NCI-H1105 treated with DMSO at 0.1 percent for 48 hours (cell line): ENCODE measurements at places on chromosomes 7 and 10.
A peak's percentile ranks its signal among the peaks of the same experiment; 100 is the strongest.

GRCh38 chr7:12692479-12693259 is 5.2 kb downstream of the ARL4A start:
- DNase-seq = no peak

- DNase-seq = no peak
These were observed 104.9 kb upstream of the ABCB5 start for GRCh38 chr7:20510573-20510900.

DNA sequence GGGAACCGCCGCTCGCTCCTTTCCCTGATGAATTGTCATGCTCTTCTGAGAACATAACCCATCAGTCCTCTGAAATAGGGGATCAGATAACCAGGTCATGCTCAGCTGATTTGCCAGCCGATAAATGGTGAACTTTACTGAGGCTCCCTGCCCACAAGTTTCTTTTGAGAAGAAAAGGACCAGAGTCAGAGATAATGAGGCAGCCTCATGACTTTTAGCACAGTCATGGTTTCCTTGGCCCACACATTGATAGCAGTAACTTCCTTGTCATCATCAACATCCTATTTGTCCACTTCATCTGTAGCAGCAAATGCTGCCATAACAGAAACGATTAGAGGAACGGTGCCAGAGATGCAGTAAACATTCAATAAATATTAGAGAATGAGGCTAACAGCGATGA is 509.0 kb downstream of the GATA3 start:
- DNase-seq = no peak

- DNase-seq = no peak
These were observed 125.3 kb downstream of the NEURL1 start for GRCh38 chr10:103618575-103619423.

DNA sequence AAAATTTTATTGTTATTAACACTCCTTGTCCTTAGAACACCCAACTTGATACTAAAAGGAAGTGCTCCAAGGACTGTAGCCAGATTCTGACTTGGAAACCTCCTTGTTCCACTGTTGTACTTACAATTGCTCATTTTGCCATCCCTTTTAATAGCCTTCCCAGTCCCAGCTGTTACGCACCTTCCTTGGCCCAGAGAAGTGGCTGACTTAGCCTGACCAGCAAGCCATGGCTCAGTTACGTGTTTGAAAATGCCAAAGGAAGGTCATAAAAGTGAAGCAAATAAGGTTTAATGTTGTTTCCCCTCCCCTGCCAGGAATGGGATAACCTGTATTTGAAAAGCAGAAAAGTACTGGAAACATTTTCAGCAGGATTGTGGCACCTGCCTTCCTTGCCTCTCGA is 3.7 kb upstream of the ANKRD1 start:
- no peak for DNase-seq

DNA sequence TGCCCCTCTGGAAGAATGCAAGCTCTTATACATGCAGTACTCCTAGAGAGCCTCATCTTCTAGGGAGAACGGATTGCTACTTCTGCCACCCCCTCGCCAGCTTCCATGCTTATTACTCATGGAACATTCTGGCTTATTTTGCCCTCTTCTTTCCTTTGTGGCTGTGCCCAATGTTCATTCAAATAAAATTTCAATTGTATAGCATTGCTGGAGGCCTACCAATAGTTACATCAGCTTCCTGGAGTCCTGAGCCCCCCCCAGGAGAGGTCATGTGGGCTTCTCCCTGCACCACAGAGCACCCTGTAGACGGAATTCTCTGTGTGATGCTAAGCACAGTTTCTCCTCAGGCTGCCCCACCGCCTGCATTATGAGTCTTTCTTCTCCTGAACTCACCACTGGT is 1094.0 kb downstream of the KCNMA1 start:
- no peak for DNase-seq

DNA sequence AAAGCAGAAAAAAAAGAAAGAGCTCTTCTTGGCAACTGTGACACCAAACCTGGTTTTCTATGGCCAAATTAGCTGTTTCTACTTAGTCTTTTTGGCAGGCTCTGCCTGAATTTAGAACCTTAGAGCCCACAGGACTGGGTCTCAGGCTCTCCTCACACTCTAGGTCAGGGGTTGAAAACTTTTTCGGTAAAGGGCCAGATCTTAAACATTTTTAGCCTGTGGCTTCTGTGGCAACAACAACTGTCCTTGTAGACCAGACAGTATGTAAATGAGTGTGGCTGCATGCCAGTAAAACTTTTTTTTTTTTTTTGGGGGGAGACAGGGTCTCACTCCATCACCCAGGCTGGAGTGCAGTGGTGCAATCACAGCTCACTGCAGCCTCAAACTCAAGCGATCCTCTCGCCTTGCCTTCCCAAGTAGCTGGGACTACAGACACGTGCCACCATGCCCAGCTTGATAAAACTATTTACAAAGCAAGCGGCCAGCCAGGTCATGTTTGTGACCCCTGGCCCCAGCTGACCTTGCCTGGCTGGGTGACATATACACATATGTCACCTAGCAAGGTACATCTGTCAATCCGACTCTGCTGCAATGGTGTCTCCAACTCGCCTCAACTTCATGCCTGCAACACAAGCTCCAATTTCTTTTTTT is 17.4 kb downstream of the KPNA7 start:
- no peak for DNase-seq

- DNase-seq = no peak
These were observed 147.0 kb upstream of the CELF2 start for GRCh38 chr10:10870523-10871241.

DNA sequence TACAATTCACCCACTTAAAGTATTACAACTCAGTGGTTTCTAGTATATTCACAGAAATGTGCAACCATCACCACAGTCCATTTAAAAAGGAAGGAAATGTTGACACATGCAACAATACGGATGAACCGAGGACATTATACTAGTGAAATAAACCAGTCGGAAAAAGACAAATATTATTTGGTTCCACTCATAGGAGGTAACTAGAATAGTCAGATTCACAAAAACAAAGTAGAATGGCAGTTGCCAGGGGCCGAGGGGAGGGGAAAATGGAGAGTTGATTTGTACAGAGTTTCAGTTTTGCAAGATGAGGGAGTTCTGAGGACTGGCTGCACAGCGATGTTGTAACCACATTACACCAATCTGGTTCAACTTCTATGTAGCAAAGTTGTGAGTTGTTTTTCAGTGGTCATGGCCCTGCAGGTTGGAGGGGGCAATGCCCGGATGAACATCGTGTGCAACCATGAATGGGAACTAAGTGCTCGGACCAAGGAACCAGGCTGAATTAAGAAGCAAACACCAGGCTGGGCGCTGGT is 17.6 kb upstream of the TNPO3 start:
- DNase-seq = no peak

GRCh38 chr10:35224045-35224740 is 97.5 kb downstream of the CREM start:
- no peak for DNase-seq

- DNase-seq = no peak
These were observed 101.1 kb downstream of the ICA1 start for GRCh38 chr7:8160779-8161345.

DNA sequence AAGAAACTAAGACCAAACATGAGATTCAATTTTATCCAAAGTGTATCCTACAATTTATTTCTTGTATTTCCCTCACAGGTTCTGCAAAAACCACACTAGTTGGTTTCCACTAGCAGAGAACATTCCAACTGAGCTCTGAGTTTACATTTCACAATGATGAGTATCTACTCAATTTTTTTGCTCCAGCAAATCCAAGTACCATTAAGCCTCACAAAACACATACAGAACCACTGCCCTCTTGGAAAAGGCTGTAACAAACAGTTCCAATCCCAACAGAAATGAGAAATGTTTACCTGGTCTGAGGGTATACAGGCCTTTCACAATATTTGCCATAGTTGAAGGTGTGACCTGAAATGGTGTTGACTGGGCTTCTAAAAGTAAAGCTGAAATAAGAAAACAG is 59.9 kb downstream of the CACUL1 start:
- DNase-seq = no peak

DNA sequence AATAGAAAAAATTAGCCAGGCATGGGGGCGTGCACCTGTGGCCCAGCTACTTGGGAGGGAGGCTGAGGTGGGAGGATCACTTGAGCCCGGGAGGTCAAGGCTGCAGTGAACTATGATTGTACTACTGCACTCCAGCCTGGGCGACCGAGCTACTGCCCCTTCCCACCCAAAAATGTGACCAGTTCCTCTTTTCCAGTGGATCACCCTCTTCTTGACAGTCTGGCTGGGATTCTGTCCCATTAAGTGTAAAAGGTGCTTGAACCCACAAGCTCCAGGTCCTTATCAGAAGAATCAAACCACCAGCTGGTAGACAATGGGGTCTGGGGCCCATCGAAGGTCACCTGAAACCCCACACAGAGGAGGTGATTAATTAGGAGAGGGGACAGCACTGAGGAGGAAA is 14.1 kb downstream of the ATXN7L1 start:
- no peak for DNase-seq

DNA sequence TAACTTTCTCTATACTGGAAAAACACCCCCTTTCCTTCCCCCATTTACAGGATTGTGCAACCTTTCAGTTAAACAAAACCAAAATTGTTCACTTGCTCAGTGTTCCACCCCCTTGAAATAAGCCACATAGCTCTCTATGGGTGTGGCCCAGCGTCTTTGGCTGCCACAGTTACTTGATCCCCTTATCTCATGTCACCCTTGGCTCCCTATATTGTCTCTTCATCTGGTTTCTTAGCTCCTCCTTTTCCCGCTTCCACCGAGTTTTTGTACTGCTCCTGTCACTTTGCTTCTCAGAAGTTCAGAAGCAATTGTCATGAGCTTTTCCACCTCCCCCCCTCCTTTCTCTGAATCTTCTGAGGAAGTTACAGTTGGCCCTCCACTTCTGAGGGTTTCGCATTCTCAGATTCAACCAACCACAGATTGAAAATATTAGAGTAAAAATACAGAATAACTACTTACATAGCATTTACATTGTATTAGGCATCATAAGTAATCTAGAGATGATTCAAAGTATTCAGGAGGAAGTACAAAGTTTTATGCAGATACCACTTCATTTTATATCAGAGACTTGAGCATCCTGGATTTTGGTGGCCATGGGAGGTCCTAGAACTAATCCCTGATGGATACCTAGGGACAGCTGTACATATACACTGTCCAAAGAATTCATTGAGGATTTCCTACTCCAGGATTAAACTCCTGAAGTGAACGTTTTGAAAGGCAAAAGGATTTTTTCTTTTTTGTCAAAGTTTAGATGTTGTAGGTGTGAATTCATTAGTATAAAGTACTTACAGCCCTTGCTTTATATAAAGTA is 60.4 kb downstream of the ADD3 start:
- DNase-seq = no peak

DNA sequence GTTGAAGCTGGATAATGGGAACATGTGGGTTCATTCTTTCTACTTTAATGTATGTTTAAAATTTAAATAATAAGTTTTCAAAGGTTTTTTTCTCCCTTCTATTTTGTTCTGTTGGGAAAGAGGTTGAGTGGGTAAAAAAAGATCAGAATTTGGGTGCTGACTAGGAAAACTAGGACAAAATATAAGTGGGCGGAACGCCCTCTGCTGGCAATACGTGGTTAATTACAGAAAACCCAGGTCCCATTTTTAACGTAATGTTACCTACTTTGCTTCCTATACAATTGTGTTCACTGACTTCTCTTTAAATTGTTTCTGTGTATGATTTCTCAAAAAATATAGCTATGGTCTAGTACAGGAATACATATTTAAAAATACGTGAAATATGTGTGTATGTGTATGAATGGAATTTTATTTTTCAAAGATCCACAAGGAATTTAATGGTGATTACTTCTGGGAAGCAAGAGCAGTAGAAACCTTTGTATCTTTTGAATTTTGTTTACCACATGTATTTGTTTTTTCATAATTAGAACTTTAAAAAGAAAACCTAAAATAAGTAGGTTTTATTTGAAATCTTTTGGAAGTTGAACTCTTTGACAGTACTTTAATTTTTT is 8.7 kb downstream of the ECD start:
- peak; percentile 6 for DNase-seq

DNA sequence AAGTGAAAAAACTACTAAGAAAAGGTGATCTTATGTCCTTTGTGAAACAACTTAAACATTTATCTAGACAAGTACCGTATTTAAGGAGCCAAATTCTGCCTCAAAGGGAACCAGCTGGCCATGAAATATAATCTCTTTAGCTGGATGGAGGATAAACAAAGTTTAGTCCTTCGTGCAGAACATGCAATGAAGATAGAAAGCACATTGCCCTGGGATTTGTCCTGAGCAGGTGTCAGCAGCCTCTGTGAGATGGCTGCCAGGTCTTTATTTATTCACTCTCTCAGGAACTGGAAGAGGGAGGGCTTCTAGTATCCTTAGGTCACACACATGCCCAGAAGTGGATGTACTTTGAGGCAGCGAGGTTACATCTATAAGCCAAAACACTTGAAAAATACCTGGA is 57.4 kb upstream of the CASD1 start:
- peak; percentile 92 for DNase-seq

DNA sequence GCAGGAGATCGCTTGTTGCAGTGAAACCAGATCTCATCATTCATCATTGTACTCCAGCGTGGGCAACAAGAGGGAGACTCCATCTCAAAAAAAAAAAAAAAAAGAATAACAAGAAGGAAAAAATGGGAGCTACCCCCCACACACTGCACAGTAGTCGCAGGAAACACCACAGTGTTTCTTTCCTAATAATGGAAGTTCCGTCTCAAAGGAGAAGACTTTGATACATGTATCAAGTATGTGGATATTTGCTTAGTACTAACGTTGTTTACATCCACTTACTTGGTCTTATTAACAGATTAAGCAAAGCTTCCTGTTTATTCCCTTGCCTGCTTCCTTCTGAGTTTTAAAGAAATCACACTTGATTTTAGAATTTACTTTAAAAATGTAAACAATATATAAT is 22.2 kb downstream of the YAE1 start:
- no peak for DNase-seq
